ENCODE measurements at places on chromosomes 11 and 22.
A peak's percentile ranks its signal among the peaks of the same experiment; 100 is the strongest.

GRCh38 chr11:61004761-61005181 lies 33.3 kb downstream of the CD6 start:
- no peak for DNase-seq

DNA sequence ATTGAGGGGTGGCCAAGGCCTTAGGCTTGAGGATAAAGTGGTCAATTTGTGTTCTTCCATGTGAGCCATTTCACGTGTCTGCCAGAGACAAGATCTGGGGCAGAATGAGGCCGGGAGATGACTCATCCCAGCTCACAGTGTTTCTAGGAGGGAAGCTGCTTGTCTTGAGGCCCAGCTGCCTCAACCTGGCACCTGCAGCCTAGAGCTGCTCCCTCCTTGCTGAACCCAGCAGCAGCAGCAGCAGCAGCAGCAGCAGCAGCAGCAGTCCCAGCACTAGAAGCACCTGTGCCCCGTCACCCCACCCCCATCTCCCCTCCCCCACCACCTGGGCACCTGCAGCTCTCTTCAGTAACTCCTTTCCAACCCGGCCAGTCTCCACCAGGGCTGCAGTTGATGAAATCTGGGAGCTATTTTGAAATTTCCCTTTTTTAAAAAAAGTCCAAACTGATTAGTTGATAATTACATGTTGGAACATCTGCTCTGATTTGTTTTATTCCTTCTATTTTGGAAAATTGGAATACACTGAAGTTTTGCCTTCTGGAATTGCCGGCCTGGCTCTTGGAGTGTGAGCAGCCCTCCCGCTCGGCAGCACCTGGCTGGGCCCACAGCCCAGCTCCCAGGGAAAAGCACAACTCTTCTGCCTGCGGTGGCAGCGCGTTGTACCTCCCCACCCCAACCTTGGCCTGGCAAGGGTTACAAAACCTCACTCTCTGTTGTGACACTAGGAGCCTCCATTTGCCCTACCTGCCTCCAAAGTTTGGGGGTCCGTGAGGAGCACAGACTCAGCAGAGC lies 143.5 kb downstream of the NXPE2 start:
- DNase-seq = no peak

DNA sequence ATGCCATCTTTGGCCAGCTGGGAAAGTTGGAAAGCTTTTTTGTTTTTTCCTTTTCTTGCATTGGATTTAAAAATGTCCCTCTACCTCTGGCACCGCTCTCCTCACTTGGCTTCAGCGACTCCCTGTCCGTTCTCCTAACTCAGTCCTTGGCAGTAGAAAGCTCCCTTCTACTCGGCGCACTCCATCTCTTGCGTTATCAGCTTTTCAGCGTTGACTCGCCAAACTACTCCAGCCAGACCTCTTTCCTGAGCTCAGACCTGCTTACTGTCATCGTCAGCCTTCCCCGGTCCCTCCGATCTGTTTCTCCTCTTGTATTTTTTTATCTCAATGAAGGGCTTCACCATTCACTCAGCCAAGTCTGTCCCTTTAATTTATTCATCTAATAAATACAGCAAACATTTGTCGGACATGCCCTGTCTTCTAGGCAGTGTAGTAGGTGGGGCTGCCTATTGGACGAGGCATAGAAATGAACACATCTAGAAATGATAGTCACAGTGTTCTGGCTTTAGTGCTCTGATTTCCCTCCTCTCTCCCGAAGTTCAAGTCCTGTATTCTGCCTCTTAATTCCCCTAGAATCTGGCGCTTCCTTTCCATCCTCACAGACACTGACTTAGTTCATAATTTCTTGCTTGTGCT lies 839 bp downstream of the CEP164 start:
- DNase-seq = no peak

DNA sequence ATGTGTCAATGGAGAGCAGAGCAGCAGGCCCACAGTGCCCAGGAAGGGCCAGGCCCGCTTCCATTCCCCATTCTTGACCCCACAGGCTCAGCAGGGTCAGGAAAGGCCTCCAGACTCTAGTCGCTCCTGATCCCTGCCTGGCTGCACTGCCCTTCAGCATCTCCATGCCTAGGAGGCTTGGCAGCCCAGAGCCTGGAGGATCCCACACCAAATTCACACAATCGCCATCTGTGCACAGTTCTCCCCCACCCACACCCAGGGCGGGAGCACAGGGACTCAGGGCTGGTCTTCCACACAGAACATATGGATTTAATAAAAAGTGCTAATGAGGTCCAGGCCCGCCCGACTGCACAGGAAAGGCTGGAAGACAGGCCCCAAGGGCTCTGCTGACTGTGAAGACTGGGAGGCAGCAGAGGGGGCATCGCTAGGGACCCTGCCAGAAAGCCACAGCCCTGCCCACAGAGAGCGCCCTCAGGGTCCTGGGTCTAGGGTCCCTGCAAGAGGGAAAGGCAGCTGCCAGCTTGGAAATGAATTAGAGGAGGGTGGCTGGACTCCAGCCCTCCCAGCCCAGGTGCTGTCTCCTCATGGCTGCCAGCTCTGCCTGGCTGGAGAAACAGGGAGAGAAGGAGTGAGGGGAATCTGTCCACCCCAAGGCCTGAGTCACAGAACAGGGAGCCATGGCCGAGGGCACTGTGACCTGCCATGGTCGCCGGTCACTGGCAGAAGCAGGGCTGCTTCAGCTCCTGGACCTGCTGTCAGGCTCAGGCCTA lies 39.7 kb downstream of the DKK3 start:
- DNase-seq = no peak

DNA sequence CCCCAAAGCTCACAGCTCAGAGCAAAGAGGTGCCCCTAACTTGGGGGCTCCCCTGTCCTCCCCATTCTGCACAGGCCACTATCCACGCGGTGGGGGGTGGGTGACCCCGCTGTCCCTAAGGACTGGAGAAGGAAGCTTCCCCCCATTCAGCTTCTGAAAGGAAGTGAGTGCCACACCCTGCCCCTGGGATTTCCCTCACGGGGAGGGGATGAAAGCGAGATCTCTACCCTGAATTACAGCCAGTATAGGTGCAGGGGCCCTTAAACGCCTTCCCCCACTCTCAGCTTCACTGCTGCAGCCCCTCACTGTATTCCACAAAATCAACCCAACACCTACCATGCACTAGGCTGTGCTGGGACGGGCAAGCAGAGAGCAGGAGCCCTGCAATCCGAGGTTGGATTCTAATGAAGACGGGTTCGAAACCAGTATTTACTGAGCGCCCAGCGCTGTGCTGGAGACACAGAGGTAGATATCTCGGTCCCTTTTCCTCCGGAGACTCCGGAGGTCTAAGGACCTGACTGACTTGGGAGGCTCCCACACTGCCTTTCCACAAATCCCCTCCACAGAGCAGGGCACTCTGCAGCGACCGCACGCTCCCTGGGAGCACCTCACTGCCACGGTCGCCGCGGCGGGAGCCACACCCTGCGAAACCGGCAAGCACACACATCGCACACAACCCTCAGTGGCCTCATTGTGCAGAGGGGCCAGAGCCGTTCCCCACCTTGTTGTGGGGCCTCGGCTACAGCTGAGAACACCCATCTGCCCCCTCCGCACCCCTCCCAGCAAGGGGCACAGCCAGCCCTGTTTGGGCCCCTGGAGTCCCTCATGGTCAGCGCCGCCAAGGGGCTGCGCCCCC lies 1.8 kb downstream of the AHNAK start:
- DNase-seq = no peak

- no peak for DNase-seq
Observed at GRCh38 chr11:35969089-35970042, 25.5 kb downstream of the LDLRAD3 start.

- DNase-seq = peak; percentile 77
Observed at GRCh38 chr22:30265823-30266444, 717 bp downstream of the OSM start.

- DNase-seq = no peak
Observed at GRCh38 chr11:821512-822371, 3.0 kb downstream of the PNPLA2 start.

Data from stimulated activated CD8-positive, alpha-beta memory T cell treated with anti-CD3 and anti-CD28 coated beads, Interleukin-4, amount 100 ng/mL, for 4 hours (primary cell).